Kasumi-1 (cell line): ENCODE measurements at places on chromosomes 11 and 22.

- no peak for DNase-seq
These were observed 5.1 kb downstream of the FLRT1 start for GRCh38 chr11:64040684-64041322.

GRCh38 chr11:96196181-96196662, 146.8 kb downstream of the MAML2 start:
- DNase-seq, result no peak

DNA sequence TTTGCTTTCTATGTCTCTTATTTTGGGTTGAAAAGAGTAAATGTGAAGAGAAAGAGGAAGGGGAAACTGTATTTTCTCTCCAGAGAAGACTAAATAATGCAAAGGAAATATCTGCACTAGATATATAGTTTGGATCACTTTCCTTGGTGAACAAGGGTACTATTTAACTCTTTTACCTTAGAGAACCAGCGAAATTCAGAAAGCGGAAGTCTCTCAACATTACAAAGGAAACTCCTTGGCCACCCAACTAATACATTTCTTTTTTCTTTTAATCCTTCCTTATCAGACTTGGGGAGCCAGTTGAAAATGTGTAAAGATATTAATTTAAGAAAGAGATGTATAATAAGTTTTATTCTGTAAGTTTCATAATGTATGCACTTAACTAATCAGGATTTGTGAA, 64.2 kb downstream of the SESN3 start:
- no peak for DNase-seq

DNA sequence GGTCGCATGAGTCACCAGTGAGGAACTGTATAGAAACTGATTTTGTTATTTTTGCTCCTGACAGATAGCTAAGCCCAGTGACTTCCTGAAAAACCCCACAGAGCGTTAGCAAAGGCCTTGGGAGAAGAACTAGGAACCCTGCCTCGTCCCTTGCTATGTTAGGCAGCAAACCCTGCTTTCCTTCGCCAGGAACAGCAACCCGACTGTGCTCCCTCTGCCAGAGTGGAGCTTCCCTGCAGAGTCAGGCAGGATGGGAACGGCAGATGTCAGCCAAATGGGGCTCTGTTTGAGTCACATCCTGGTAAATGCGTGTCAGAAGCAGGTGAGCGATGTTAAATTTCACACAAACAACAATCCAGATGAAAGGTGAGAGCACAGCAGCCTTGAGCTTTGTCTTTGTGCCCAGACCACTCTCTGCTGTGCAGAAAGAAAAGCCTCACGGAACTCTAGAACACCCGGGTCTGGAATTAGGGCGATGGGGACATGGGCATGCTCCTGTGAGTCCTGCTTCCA, 186.6 kb downstream of the ADAMTS15 start:
- peak; percentile 16 for DNase-seq

DNA sequence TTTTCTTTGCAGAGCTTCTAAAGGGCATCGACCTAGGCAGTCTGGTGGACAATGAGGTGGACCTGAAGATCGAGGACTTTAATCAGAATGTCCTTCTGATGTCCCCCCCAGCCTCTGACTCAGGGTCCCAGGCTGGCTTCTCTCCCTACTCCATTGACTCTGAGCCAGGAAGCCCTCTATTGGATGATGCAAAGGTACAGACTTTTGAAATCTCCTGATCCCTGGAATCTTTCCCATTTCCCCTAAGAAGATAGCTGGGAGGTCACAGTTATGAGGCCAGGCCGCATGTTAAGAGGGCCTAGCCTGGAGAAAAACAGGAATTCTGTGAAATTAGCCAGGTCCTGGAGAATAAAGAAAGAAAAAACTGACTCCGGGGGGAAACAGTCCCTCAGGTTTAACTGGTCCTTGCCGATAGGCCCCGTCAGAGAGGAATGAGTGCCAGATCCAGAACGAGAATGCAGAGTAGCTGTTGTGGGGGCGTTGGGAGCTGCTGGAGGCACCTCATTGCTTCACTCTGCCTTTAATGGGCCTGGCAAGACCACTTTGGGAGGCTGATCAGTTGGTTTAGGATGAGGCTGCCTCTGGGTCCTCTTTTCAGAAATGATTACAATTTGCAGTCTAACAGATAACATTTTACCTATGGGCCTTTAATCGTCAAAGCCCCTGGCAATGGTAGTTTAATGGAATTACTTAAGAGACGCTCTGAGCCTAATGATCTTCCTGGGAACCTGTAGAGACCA, 39.2 kb downstream of the SHISA8 start:
- no peak for DNase-seq

- no peak for DNase-seq
These were observed 124.0 kb downstream of the ME3 start for GRCh38 chr11:86548271-86548917.

- DNase-seq, result peak; percentile 14
These were observed 67.7 kb downstream of the APOL5 start for GRCh38 chr22:35785181-35785923.

- peak; percentile 30 for DNase-seq
These were observed 1.1 kb upstream of the CLTCL1 start for GRCh38 chr22:19292458-19293230.

DNA sequence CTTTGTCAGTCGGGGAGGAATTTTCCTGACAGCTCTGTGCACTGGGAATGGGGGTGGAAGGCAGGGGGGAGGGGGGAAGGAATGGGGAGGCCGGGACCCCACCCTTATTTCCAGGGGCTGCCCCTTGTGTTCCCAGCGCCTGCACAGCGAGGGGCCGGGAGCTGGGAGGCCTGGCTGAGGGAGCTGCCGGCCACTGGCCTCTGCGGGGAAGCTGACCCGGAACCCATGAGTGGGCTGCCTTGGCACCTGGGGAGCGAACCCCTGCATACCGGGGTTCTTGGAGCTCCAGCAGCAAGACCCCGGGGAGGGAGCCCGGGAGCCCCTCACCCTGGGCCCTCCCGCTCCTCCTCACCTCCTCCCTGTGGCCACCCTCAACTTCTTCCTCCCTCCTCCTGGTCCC, 3.5 kb downstream of the H19 start:
- no peak for DNase-seq

GRCh38 chr22:28711820-28712777, 29.5 kb downstream of the CHEK2 start:
- DNase-seq, result no peak

- no peak for DNase-seq
These were observed 2.4 kb upstream of the LRP4 start for GRCh38 chr11:46920755-46921154.

DNA sequence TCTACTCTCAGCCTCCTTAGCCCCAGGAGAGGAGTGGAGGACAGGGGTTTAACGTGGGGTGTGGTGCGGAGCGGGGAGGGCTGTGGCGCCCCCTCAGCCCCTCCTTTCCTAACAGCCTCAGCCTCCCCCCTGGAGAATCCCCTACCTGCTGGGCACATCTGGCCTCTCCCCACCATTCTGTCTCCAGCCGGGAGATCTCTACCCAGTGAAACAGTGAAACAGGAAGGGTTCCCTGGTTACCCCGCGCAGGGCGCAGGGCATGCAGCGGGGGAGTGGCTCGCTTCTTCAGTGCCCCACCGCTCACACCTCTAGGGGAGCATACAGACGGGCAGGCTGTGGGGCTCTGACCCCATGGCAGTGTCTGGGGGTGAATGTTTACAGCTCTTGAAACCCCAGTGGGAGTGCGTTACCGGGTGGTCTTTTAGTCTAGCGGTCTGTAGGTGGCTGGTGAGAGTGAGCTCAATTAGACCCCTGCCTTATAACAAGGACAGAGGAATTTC, 54.7 kb upstream of the CCDC188 start:
- peak; percentile 54 for DNase-seq

DNA sequence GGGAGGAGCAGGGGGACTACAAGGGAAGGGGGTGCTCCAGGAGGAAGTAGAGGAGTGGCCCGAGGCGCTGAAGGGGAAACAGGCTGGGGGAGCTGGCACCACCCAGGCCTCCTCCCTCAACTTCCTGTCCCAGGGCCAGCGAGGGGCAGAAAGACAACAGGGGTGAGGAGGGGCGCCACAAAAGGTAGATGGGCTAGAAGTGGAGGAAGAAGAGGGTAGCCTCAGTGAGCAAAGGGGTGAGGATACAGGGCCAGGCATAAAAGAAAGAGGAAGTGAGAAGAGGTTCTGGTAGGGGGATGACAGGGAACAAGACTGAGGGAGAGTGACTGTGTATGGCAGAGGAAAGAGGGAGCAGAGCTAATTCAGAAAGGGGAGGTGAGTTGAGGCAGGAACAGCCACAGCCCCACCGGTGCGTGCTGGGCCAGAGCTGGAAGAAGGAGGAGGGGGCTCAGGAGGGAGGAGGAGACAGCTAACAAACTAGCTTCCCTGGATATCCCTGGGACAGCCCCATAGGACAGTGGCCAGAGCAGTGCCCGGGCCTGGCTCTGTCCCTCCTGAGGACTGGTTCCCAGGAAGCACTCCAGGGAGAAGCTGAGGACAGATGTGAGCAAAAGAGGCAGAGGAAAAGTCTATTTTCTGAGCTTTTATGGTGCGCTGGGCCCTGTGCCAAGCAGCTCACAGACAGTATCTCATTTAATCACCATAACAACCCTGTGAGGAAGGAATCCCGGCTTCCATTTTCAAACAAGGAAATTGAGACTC, 8.5 kb downstream of the DCHS1 start:
- DNase-seq, result peak; percentile 94

DNA sequence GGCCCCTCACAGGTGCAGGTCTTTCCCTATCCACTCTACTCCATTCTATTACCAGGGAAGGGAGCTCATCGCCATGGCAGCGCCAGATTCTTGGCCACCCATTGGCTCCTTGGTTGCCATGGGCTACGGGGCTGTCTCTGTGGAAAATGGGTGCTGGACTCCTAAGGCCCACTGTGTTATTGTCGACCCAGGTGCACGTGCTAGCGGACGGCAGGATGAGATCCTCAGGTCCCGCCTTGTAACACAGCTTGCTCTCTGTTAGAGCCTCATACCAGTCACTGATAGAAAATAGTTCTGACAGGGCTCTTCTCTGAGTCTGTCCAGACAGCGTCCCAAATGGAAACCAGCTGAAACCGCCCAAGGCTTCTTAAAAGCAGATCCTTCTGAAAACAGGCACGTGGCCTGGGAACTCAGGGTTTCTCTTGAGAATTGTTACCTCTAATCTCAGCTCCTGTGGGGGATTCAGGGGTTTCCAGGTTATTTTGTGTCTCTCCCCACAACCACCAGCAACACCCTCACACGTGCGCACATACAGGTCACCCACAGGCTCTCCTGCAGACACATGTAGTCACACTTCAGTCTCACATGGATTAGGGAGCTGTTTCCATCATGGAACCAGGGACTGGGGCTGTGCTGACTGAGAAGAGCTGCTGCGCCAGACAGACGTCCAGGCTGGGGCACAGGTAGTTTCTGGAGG, 1.5 kb downstream of the TUB start:
- no peak for DNase-seq

GRCh38 chr11:113082341-113082955, 121.2 kb downstream of the NCAM1 start:
- no peak for DNase-seq

DNA sequence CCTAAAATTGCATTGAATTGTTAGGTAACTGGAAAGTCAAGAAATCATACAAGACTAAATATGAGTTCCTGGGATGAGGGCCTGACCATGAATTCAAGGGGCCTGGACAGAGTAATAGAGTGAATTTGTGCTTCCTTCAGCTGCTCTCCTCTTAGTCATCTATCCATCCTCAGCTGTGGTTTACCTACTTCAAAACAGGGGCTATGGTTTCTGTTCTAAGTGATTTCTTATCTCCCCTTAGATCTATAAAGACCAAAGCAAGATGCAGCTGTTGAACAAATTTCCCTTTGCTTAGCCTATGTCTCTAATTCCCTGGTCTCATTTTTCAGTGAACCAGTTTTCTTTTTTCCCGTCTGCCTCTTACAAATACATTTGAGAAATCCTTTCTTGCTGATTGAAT, 428.5 kb downstream of the FAM181B start:
- no peak for DNase-seq
